ENCODE measurements at places on chromosomes 12 and 14.

- DNase-seq: no peak
These were observed 20.9 kb upstream of the CNIH1 start for GRCh38 chr14:54462048-54462447.

GRCh38 chr12:71431991-71432390 lies 7.6 kb upstream of the LGR5 start:
- DNase-seq: no peak

DNA sequence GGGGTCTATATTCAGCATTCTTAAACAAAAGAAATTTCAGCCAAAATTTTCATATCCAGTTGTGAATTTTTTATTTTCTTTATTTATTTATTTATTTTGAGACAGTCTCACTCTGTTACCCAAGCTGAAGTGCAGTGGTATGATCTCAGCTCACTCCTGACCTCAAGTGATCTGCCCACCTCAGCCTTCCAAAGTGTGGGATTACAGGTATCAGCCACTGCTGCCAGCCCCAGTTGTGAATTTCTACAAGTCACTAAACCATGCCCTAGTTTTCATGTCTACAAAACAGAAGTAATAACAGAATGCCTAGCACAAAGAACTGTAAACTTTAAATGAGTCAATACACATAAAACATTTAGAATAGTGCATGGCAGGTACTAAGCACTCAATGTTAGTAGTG lies 254.2 kb downstream of the C12orf50 start:
- DNase-seq: no peak

- no peak for DNase-seq
These were observed 23.7 kb upstream of the AEBP2 start for GRCh38 chr12:19415563-19415962.

DNA sequence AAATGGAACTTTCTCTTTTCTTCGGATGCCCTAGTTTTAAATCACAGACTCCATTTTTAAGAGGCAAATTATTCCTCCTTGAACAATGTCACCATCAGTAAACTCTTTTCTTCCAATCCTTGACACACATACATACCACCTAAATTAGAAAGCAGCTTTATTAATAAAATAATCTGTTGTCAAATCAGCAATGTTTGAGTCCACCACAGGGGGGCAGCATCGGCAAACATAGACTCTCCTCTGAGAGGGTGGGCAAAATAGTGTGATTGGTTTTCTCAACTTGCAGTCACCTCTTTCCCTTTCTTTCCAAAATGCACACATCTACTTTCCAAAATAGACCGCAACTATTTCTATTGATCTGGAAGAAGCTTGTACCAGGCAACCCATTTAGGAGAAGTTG lies 438.4 kb upstream of the OR4E1 start:
- no peak for DNase-seq

DNA sequence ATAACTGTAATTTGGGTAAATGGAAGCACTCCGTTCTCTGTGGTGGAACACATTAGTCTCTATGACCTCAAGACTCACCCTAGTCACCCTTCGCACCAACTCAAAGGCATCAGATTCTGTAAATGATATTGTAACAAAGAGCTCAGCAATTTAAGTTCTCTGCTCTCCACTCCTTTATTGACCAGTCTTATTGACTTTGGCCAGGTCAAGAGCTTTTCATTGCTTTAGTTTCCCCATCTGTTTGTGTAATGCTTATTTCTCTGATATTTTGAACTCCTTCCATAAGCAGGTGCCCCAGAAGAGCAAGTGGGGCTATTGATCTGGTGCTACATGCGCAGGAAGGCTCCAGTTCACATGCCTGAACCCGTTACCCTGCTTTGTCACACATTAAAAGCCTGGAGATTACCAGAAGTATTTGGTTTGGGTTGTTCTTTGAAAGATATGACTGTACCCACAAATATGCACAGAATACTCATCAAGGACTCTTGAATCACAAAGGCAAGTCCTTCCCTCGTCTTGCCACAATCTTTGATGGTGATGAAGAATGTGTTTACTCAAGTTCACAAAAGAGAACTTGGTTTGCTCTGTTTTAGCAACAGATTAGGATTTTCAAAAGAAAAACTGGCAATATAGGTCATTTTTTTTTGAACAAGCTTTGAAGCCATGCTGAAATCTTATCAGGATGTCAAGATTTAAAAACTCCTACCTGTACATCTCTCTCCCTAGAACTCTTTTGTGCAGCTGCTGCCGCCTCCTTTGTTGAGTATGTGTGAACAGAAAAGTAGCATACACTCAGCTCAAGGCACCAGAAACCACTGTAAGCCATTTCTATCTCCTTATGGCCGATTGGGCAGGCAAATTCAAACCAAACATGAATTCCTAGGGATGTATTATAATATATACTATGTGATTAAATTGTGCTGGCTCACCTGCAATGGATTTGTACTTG lies 193.9 kb downstream of the BCAT1 start:
- DNase-seq: no peak

DNA sequence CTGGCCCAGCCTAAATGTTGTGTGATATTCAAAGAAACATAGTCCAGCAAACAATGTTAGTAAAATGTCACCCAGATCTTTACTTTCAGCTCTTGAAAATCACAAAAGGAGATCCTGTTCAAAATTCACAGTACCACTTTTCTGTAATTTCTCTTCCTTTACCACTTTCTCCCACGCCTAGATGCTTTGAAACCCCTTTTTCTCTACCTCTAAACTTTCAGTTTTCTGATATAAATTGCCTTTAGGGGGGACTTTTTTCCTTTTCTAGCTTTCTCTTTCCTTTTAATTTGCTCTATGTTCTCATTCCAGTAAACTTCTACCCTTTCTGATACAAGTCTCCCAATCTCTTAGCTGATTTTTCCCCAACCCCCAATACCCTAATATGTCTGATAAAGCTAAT lies 101.8 kb downstream of the LMO3 start:
- no peak for DNase-seq

- no peak for DNase-seq
These were observed 34.6 kb downstream of the CCDC60 start for GRCh38 chr12:119369161-119369560.

- no peak for DNase-seq
These were observed 7.7 kb downstream of the DYRK2 start for GRCh38 chr12:67656251-67656650.

- no peak for DNase-seq
These were observed 2.1 kb downstream of the CSRP2 start for GRCh38 chr12:76876696-76877229.

GRCh38 chr14:68181519-68182326 lies 362.1 kb downstream of the RAD51B start:
- no peak for DNase-seq

- DNase-seq: no peak
These were observed 16.2 kb upstream of the PTHLH start for GRCh38 chr12:27988594-27989233.

GRCh38 chr12:120404271-120404670 lies 33.6 kb upstream of the COX6A1 start:
- DNase-seq: no peak

DNA sequence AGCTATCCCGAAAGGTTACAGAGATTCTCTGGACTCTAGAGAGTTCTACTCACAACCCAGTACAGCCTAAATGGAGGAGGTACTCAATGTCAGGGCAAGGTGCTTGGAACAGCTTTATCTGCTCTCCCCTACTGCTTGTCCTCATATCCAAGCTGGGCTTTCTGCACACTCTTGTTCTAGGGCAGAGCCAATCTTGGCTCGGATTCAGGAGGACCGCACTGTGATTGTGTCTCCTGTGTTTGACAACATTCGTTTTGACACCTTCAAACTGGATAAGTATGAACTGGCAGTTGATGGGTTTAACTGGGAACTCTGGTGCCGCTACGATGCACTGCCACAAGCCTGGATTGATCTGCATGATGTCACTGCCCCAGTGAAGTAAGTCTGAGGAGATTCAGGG lies 25.0 kb downstream of the GALNT8 start:
- DNase-seq: no peak

- DNase-seq: no peak
These were observed 389.9 kb downstream of the RPS29 start for GRCh38 chr14:49196327-49196726.

DNA sequence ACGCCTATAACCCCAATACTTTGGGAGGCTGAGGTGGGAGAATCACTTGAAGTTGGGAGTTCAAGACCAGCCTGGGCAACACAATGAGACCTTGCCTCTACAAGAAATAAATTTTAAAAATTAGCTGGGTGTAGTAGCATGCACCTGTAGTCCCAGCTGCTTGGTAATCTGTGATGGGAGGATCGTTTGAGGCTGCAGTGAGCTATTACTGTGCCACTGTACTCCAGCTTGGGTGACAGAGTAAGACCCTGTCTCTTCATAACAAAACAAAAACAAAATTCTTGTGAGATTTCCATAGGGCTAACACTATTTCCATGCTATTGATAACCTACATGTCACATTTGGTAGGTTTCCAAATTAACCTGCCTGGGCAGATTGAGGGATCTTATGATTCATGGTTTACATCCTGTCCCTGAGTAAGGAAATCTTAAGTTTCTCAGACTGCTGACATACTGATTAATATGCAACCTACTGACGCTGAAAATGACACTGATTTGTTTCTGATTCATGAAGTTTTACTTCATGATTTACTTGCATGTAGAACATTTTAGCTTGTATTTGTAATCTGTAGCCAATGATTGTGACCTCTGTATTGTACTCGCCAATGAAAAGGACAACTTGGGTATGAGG lies 15.9 kb downstream of the ATP6V1D start:
- DNase-seq: no peak

DNA sequence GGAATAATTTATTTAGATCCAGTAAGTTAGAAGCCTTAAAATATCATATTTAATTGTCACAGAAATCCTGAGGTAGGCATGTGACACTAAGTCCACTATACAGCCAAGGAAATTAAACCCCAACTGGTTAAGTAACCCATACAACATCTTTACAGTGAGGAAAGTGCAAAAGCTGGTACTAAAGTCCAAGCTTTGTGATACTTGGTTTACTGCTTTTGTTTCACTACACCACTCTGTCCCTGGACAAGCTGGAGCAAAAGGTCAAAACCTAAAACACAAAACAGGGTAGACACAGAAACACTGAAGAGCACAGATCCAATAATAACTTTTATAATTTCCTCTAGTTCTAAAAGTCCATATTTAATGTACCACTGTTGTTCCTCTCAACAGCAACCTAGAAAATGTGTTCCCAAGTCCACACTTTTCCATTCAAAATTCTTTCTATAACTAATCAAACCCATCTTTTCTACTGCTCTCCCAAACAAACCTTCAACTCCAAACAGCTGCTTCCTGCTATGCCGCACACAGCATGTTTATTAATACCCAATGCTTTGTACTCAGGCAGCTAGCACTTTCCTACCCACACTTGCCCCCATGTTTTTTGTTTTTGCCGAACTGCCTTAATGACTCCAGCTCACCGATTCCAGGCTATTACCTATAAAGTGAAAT lies 90.9 kb downstream of the MED13L start:
- no peak for DNase-seq

GRCh38 chr12:66152732-66153131 lies 17.1 kb downstream of the TMBIM4 start:
- DNase-seq: no peak

DNA sequence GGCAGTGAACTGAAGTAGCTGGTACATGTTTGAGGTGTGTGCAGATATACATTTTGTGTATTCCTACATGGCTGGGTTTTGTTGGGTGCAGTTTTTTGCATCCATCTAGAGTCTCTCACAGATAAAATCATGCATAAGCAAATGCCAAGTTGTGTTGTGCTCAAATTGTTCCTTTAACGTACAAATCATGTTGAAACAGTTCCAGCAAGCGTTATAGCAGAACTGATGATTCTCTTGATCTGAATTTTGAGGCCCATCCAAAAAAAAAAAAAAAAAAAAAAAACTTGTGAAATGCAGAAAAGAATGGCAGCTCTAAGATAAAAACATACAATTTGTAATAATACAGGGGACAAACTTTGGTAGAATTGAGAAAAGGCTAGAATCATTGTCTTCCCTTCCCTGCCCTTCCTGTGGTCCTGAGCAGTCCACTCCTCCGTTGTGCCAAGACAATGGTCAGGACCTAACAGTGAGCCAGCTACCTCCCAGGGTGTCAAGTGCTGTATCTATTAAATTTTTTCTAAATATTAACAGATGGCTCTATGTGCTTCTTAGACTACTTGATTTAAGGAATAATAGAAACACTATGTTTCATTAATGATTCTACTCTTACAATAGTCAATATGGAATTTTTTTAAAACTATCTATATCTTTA lies 122.1 kb downstream of the PLEKHA5 start:
- DNase-seq: no peak

DNA sequence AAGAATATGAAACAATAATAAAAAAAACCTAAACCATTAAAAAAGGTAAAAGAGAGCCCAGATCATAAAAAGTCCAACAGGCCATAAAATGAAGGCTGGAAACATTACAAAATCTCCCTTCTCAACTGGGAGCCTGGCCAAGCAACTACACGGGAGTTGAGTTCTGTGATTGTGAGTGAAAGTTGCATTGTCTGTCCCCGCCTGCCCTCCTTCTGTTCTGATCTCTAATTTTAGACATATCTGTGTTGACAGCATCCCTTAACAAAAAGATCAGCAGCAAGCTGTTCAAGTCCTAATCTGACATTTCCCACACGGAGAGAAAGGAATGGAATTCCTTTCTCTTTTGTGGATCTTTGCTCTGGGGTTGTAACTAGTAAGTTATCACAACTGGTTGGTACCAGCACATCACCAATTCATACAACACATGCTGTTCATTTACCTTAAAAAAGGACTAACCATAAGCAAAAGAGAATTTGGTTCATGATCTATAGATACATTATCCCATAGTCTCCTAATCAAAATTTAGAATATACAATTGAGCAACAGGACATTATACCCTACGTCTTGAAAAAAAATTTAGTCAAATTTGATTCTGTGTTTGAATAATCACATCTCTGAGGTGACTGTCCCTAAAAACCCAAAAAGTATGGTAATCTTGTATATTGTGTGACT lies 205.1 kb upstream of the GZMB start:
- DNase-seq: no peak

- DNase-seq: no peak
These were observed 170.1 kb upstream of the FKBP4 start for GRCh38 chr12:2624543-2625288.

DNA sequence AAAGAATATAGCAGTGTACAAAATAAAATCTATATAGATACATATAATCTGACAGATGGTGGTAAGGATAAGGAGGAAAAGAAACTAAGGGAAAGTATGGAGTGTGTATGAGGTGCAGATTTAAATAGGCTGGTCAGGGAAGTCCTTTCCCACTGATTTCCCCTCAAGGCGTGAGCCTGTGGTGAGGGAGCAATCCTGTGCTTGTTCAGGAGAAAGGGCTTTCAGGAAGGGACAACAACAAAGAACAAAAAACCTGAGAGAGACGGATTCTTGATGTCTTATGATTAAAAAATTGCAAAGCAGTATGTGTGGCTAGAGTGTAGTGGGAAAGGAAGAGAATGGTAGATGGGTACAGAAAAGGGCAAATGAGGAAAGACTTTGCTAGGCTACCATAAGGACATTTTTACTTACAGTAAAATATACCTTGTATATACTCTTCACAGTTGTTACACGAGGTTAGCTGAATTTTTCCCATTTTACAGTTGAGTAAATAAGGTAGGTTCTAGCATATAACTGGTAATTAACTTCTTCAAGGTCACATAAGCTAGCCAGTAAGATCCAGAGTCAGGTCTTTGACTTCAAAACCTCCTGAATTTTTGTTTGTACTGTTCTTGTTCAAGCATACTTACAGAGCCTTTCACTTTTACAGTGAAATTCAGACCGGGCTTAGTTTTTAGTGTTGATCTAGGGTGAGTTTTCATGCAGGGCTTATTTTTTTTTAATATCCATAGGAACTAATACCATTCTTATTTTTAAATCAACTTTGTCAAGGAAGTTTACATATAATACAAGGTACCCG lies 15.6 kb downstream of the CNOT2 start:
- no peak for DNase-seq

All from NCI-H1092 treated with DMSO at 0.1 percent for 48 hours (cell line).